Stimulated activated CD4-positive, alpha-beta T cell treated with anti-CD3 and anti-CD28 coated beads, Interleukin-15, amount 100 ng/mL, for 1 hour (primary cell): ENCODE measurements at places on chromosomes 6 and 20.

GRCh38 chr6:119934816-119935215 lies 585.3 kb upstream of the MAN1A1 start:
- DNase-seq: no peak

GRCh38 chr6:17585766-17586490 lies 14.2 kb upstream of the FAM8A1 start:
- DNase-seq: no peak

- no peak for DNase-seq
Observed at GRCh38 chr6:25025248-25025918, 89.6 kb upstream of the RIPOR2 start.

DNA sequence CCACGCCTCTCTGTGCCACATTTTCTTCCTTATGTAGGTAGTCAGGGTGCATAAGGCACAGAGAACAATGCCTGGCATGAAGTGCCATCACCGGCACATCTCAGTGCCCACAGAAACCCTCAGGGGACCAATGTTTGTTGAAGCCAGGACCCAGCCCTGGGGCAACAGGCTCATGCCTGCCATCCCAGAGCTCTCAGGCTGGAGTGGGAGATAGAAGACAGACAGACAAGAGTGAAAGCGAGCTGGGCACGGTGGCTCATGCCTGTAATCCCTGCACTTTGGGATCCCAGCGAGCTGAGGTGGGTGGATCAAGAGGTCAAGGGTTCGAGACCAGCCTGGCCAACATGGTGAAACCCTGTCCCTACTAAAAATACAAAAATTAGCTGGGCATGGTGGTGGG lies 13.5 kb downstream of the EFCAB8 start:
- DNase-seq: no peak

- no peak for DNase-seq
Observed at GRCh38 chr6:156840606-156841005, 63.4 kb downstream of the ARID1B start.

- no peak for DNase-seq
Observed at GRCh38 chr6:33280539-33280938, 3.6 kb downstream of the B3GALT4 start.

- DNase-seq: no peak
Observed at GRCh38 chr20:38878866-38879265, 47.4 kb upstream of the FAM83D start.

DNA sequence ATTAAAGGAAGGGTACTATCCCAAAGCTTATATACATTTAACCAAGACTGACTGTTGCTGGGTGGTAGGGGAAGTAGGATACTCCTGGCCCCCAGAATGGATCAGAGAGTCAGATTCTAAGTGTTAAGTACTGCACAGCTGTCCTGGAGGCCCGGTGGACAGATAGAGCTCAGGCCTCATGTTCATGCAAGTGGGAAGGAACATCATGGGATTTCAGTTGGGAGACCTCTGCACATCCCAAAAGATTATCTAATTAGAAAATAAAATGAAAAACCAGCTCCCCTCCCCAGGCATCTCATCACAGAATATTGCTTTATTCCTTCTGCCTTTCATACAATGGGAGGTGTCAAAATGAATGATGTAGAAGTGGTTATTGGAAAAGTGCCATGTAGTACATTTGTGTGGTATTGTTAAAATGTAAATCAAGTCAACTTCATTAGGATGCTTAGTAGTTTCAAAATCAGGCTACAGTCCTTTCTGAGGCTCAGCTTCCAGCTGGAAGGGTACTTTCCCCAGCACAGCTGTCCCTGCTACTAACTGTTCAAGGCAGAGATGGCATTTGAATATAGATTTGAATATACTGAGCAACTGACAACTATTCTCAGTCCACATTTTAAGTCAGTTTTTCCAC lies 82.9 kb downstream of the SLC35B3 start:
- DNase-seq: no peak

- no peak for DNase-seq
Observed at GRCh38 chr6:29368765-29369164, at the start of gene OR5V1. OR5V1 (minus strand) TSS chr6:29368865; CDS start chr6:29356195, 12,670 bp downstream.

GRCh38 chr6:33787954-33788693 lies 806 bp downstream of the LEMD2 start:
- DNase-seq: peak; percentile 37

- no peak for DNase-seq
Observed at GRCh38 chr6:163748886-163749285, 334.4 kb downstream of the QKI start.

DNA sequence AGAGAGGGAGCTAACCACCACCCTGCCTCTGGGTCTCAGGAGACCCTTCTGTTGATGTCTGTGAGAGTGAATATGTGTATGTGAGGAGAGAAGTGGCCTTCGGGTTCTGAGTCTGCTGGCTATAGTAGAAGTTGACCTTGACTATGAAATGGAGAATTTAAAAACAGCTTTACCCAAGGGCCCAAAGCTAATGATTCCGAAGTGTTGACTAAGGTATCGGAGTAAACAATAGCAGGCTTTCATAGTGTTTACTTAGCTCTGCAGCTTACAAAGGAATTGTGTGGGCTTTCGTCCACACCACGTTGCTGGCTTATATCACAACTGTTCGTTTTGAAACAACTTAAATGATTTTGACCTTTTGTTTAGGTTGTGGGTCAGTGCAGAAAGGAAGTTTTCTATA lies 126.5 kb upstream of the JAG1 start:
- DNase-seq: no peak

DNA sequence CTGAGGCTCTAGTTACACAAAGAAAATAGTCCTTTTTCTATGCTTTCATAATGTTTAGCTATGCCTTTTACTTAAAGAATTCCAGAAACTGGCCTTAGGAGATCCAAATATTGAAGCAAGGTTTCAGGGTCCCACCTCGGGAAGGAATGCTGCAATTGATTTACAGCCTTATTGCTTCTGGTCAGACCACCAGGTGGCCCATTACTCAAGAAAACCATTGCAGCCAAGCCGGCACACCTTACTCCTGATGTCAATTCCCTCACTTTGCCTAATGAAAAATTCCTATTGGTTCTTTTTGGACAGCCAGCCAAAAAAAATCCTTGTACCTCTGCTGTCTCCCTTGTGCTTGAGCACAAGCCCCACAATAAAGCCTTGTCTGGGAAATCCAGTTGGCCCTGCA lies 173.9 kb downstream of the LMBRD1 start:
- DNase-seq: no peak

- DNase-seq: no peak
Observed at GRCh38 chr20:33250666-33251065, 14.9 kb downstream of the BPIFA1 start.
